ENCODE measurements at places on chromosomes 12 and 14. TPM values are rescaled to one million over a fixed set of nuclear protein-coding genes. Genes with fewer than 3 reads are reported as not detected.

The RILPL2 gene
- 8.9 TPM for total RNA-seq

The CCDC38 gene
- total RNA-seq = 0.73 TPM

The UNG gene
- 23.2 TPM for total RNA-seq

The OTX2 gene
- not detected for total RNA-seq

The HOXC9 gene
- total RNA-seq = 3.8 TPM

The PTGES3 gene
- 85.0 TPM for total RNA-seq

The BLOC1S1 gene
- total RNA-seq = 238 TPM

Measured in breast epithelium (tissue), 4 donors.